ENCODE measurements at places on chromosomes 4 and X.

DNA sequence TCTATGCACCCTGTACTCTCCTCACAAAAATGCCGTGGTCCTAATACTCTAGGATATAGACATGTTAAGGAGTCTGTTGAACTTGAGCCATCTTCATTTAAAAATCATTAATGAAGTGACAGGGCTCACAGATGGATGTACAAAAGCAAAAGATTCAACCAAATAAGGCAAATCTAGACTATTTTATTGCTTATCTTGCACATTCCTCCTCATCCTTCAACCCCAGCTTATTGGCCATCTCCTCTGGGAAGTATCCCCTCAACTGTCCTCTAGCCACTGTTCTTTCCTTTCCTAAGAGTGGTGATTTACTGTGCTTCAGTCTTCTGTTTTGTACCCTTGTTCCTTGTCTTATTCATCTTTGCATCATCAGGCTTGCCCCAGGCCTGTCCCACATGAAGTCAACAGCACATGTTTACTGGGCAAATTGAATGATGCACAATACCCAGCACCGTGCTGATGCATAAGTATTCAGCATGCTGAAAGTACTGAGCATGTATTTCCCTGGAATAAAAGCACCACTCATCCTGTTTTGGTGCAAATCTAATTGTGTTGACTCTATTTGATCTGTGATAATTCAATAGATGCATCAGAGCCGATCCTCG is 287.3 kb upstream of the CLNK start:
- peaks cover 6% of the 10 kb centered on the region for H3K4me1 ChIP-seq
- H3K27ac ChIP-seq = no peak overlapping the region
- H3K36me3 ChIP-seq = peaks cover 6% of the 10 kb centered on the region
- no peaks in the 10 kb centered on the region for H3K27me3 ChIP-seq
- H3K4me3 ChIP-seq = no peak overlapping the region
- ATAC-seq = no peak

GRCh38 chrX:1578511-1579173 is 12.8 kb upstream of the AKAP17A start:
- peaks cover 25% of the 10 kb centered on the region for H3K4me1 ChIP-seq
- H3K27me3 ChIP-seq = no peaks in the 10 kb centered on the region
- peak overlapping the region; percentile 46 for H3K27ac ChIP-seq
- peak; percentile 42 for ATAC-seq

DNA sequence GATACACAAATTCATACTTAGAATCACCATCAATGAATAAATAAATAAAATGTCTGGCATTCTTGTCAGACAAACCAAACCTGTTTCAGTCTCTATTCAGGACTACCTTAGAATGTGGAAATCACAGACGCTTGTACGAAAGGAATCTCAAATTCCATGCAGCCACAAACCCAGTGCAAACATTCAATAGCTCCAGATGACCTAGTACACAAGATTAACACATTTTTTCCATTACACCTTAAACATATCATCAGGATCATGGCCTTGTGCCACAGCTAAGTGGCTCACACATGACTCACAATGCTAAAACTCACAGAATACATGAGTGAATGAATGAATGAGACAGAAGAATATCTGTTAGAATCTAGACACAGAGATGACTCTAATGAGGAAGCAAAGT is 134.2 kb downstream of the PWWP3B start:
- ATAC-seq = no peak
- no peaks in the 10 kb centered on the region for H3K36me3 ChIP-seq
- H3K4me3 ChIP-seq = no peak overlapping the region
- no peaks in the 10 kb centered on the region for H3K27me3 ChIP-seq
- H3K4me1 ChIP-seq = no peaks in the 10 kb centered on the region

DNA sequence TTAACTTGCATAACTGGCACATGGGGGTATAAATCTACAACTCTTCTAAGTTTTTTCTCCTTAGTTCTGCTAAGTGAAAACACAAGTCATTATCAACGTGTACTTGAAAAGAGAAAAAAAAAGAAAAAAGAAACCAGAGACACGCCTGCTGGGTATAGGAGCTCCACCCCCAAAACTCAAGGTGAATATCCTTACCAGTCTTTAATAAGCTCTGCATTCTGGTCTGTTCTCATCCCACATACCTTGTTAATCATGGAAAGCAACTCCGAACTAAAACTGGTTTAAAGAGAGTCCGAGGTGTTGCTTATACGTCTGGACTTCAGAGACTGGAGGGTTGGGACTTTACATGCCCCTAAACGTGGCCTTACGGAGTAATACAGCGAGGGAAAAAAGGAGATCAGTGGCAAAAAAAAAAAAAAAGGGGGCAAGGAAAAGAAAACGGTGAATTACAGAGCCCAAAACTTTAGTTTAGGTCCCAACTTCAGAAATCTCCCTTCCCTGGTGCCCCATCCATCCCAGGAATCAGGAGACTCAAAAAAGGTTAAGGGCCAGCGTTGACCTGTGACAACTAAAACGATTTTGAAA is 1.0 kb downstream of the PGRMC2 start:
- ATAC-seq = no peak
- no peaks in the 10 kb centered on the region for H3K36me3 ChIP-seq

DNA sequence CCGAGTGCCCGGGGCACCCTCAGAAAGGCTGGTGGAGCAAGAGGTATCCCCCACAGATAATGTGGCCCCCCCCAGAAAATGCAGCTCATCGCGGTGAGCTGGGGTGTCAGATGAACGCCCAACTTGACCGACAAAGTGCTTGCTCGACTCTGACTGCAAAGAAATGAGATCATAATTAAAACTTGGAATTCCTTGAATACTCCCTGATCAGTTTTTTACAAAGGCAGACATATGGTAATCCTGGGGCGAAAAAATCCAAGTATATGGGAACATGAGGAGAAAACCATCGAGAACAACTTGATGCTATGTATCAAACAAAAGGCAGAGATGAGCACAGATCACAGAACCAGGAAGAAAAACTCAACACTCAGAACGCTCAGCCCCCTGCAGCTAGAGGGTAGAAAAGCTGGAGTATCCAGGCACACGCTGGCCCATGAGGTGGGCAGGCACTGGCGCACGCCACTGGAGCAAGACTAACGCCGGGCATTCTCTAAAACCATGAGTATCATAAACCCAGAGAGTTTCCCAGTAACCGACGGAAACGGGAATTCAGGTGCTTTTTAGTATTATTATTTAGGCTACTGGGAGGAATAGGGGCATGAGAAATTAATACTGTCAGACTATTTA is 127.3 kb downstream of the AFAP1 start:
- no peaks in the 10 kb centered on the region for H3K36me3 ChIP-seq
- peaks cover 20% of the 10 kb centered on the region for H3K27me3 ChIP-seq
- no peak overlapping the region for H3K4me3 ChIP-seq
- no peak for ATAC-seq
- no peaks in the 10 kb centered on the region for H3K4me1 ChIP-seq
- H3K27ac ChIP-seq = no peak overlapping the region

Data from stimulated activated memory B cell treated with anti-CD40 and anti-IgM and Interleukin-4, amounts not matched to agents 10 μg/mL and 1 μg/mL and 100 μg/mL, for 72 hours (primary cell).